Right atrium auricular region (tissue), 2 donors: ENCODE measurements at places on chromosomes 11 and 22. TPM values are rescaled to one million over a fixed set of nuclear protein-coding genes. Genes with fewer than 3 reads are reported as not detected.
A peak's percentile ranks its signal among the peaks of the same experiment; 100 is the strongest.

- no peaks in the 10 kb centered on the region for H3K4me1 ChIP-seq
- peak overlapping the region; percentile 59 for H3K4me3 ChIP-seq
- DNase-seq: no peak
Measured at GRCh38 chr22:46077669-46078099, 72.6 kb upstream of the PPARA start.

DNA sequence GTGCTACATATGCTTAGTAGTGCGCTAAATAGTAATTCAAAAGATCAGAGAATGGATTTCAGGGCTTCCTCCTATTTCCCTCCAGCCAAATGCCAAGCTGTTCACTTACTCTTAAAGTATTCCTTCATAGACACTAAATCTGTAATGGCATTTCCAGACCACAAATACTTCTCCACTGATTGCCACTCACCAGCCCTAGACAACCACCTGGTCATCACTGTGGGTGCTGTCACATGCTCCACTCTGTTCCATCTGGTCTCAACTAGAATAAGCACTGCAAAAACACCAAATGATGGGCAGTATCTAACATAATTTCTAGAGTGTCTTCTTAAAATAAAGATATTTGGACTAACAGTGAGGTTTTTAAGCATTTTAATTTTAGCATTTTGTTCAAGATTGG, 341.3 kb downstream of the AASDHPPT start:
- no peaks in the 10 kb centered on the region for H3K4me1 ChIP-seq
- no peaks in the 10 kb centered on the region for H3K27me3 ChIP-seq
- no peak overlapping the region for H3K4me3 ChIP-seq
- no peak overlapping the region for H3K27ac ChIP-seq

DNA sequence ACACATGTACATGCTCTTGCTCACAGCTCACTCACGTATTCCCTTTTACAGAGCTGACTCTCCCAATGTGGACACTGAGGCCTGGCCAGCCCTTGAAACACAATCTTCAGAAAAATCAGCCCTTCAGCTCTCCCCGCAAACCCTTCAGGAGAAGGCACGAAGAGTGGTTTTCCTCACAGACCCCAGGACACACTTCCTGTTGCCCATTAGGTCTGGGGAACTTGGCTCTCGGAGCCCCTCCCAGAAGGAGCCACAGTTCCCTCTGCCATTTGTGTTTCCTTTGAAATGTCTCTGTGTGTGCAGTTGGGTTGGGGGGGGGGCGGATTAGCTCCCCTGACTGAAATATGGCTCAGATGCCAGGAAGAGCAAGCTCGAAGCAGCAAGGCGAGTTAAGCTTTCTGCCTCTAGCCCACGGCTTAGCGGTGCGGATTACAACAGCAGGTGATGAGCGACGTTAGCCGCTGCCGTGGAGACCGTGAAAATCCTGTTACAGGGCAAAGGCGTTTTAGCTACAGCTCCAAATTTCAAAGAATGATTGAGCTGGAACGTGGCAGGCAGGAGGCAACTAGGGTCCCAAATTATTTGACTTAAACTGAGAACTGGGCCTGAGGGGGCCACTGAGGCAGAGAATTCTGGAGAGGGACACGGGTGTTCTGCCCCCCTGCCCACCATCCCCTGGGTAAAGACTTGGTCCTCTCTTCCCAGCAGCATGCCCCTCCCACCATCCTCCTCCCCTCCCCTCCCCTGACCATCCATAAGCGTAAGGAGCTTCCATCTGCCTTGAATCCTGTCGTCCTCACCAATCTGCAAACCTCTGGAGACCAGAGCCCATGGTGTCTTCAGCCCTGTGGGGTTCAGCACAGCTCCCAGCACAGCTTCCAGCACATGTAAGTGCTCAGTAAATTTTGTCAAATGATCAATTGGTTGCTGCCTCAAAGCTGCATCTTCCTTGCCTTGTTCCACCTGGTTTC, 598.6 kb downstream of the BUD13 start:
- no peaks in the 10 kb centered on the region for H3K36me3 ChIP-seq
- H3K27me3 ChIP-seq: no peaks in the 10 kb centered on the region
- H3K27ac ChIP-seq: no peak overlapping the region
- H3K4me3 ChIP-seq: no peak overlapping the region
- no peaks in the 10 kb centered on the region for H3K4me1 ChIP-seq

DNA sequence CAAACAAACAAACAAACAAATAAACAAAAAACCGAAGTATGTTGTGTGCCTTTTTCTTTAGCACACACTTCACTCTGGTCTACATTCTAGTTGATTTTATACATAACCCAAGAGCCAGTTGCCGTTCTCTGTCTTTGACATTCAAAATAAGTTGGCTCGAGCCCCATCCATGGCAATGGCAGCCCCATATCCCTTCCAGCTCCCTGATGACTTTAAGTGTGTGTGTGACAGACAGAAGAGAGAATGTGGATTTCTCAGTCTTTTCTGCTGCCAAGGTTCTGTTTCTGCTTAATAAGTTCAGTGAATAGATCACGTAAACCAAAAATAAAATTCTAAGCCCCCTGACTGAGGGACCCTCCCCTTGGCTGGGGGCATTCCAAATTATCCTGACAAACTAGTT, 100.6 kb upstream of the TENM4 start:
- no peaks in the 10 kb centered on the region for H3K27me3 ChIP-seq
- no peak for DNase-seq
- H3K36me3 ChIP-seq: no peaks in the 10 kb centered on the region

- DNase-seq: no peak
- no peak overlapping the region for H3K27ac ChIP-seq
- H3K4me1 ChIP-seq: no peaks in the 10 kb centered on the region
- H3K27me3 ChIP-seq: no peaks in the 10 kb centered on the region
- H3K4me3 ChIP-seq: no peak overlapping the region
Measured at GRCh38 chr22:49977578-49977977, 17.0 kb downstream of the PIM3 start.

- no peak overlapping the region for H3K27ac ChIP-seq
- no peaks in the 10 kb centered on the region for H3K36me3 ChIP-seq
- H3K4me1 ChIP-seq: no peaks in the 10 kb centered on the region
- H3K4me3 ChIP-seq: no peak overlapping the region
- no peaks in the 10 kb centered on the region for H3K27me3 ChIP-seq
- no peak for DNase-seq
Measured at GRCh38 chr11:86785576-86785975, 14.8 kb upstream of the PRSS23 start.

GRCh38 chr11:123601136-123601535, 53.3 kb downstream of the SCN3B start:
- H3K27ac ChIP-seq: no peak overlapping the region
- DNase-seq: no peak

GRCh38 chr11:92967867-92968266, 1.6 kb upstream of the MTNR1B start:
- no peak overlapping the region for H3K4me3 ChIP-seq
- no peaks in the 10 kb centered on the region for H3K4me1 ChIP-seq
- H3K27ac ChIP-seq: no peak overlapping the region
- no peaks in the 10 kb centered on the region for H3K27me3 ChIP-seq
- DNase-seq: no peak

GRCh38 chr11:33713151-33713855, 12.7 kb upstream of the C11orf91 start:
- H3K27ac ChIP-seq: peak overlapping the region; percentile 8
- no peak for DNase-seq
- H3K27me3 ChIP-seq: no peaks in the 10 kb centered on the region
- H3K36me3 ChIP-seq: peaks cover 91% of the 10 kb centered on the region

DNA sequence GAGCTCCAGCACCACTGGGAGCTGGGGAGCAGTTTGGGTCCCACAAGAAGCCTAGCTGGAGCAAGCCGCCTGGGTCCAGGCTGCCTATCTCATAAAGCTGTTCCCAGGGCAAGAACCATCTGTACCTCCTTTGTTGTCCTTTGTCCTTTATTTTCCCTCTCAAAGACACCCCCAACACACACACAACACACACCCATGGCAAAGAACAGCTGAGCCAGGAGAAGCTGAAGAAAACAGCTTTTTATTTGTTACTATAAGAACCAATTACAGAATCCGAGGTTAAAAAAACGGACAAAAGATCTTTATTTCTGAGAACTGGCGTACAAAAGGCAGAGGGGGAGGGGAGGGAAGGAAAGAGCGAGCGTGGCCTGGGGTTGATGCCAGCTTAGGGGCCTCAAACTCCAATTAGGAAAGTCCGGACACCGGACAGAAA, 1.7 kb upstream of the TUT1 start:
- peak overlapping the region; percentile 97 for H3K27ac ChIP-seq
- no peaks in the 10 kb centered on the region for H3K27me3 ChIP-seq
- H3K4me3 ChIP-seq: no peak overlapping the region
- no peaks in the 10 kb centered on the region for H3K4me1 ChIP-seq

DNA sequence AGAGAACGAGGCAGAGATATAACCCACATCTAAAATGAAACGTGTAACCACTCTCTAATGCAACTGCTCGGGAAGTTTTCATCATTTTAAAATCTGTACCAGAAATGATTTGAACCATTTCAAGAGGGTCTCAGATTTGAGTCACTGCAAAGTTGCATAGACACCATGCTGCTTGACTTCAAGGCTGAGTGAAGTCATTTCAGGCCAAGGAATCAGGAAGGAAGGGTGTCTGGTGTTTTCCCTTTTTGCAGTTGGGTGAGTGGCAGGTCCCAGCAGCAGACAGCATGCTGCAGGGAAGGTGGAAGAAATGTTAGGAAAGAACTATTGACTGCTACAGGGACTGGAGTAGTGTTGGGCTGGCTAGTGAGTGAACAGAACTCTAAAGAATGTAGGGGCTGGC, 16.5 kb downstream of the TANGO2 start:
- H3K27ac ChIP-seq: no peak overlapping the region
- peaks cover 21% of the 10 kb centered on the region for H3K4me1 ChIP-seq
- no peak overlapping the region for H3K4me3 ChIP-seq
- no peaks in the 10 kb centered on the region for H3K27me3 ChIP-seq
- H3K36me3 ChIP-seq: peaks cover 45% of the 10 kb centered on the region
- DNase-seq: no peak

DNA sequence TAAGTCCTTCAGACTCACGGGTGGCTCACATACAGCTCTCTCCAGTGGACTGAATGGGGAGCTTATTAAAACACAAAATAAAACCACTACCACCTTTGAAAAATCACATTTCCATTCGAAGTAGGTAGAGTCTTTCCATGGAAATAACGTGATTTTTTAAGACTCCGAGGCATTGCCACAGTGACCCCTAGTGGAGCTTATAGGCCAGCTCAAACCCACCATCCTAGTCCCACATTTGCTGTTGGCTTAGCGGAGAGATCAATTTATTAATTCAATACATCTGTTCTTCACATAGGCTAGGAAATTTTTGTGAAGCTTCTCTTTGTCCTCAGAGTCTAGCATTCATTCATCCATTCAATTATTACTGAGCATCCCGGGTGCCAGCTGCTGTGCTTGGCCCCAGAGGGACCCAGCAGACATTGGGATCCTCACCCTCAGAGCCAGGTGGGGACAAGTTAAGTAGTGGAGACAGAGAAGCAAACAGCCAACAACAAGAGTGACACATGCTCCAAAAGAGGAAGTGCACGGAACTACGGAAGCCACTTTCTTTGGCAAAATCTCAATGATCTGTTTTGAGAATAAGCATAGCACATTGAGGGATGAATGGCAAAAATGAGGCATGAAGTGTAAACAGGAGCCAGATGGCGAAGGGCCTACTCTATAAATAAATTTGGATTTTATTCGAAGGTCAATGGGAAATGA, 10.2 kb upstream of the P4HA3 start:
- H3K4me1 ChIP-seq: peaks cover 36% of the 10 kb centered on the region
- H3K27me3 ChIP-seq: no peaks in the 10 kb centered on the region
- peak overlapping the region; percentile 28 for H3K27ac ChIP-seq

DNA sequence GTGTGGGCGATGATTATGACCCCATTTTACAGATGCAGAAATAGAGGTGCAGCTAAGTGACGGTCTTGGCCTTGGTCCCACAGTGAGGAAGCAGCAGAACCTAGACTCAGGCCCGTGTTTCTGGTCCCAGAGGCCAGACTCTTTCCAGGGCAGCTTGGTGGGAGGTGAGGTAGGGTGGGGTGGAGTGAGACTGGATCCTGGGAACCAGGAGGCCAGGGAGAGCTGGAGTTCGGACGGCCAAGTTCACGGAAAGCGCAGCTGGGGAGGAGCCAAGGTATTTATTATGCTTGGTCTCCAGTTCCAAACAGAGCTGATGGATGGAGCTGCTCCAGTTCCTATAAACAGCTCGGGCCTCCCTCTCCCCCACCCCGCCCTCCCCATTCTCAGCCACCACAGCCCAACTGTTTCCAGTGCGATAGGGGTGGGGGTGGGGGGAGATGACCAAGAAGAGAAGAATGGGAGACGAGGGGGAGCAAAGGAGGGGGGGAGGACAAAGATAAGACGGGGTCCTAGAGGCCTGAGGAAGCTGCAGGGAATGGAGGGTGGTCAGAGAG, 16.2 kb downstream of the LRRC32 start:
- no peak overlapping the region for H3K4me3 ChIP-seq
- peak overlapping the region; percentile 69 for H3K27ac ChIP-seq

- H3K27ac ChIP-seq: no peak overlapping the region
- no peaks in the 10 kb centered on the region for H3K4me1 ChIP-seq
- no peaks in the 10 kb centered on the region for H3K27me3 ChIP-seq
- no peak for DNase-seq
Measured at GRCh38 chr11:124036666-124037065, 4.5 kb downstream of the OR10G7 start.

- H3K27me3 ChIP-seq: no peaks in the 10 kb centered on the region
- H3K4me1 ChIP-seq: no peaks in the 10 kb centered on the region
- H3K27ac ChIP-seq: no peak overlapping the region
- DNase-seq: no peak
- H3K36me3 ChIP-seq: no peaks in the 10 kb centered on the region
Measured at GRCh38 chr11:57100638-57101331, 81.0 kb upstream of the LRRC55 start.

JAM3 gene
- total RNA-seq: 38.1 TPM

OR52D1 gene
- not detected for total RNA-seq

SCUBE1 gene
- 0.04 TPM for total RNA-seq

HTR3B gene
- total RNA-seq: not detected

MOV10L1 gene
- total RNA-seq: 0.43 TPM

NRGN gene
- 2.2 TPM for total RNA-seq

TRIM49 gene
- total RNA-seq: not detected

OR51B5 gene
- total RNA-seq: not detected

PGA5 gene
- total RNA-seq: not detected
